M059J (cell line): ENCODE measurements at places on chromosomes 6 and 20. TPM values are rescaled to one million over a fixed set of nuclear protein-coding genes. Genes with fewer than 3 reads are reported as not detected.

GRCh38 chr20:31523361-31524283 lies 9.4 kb downstream of the HM13 start:
- no peak for DNase-seq

DNA sequence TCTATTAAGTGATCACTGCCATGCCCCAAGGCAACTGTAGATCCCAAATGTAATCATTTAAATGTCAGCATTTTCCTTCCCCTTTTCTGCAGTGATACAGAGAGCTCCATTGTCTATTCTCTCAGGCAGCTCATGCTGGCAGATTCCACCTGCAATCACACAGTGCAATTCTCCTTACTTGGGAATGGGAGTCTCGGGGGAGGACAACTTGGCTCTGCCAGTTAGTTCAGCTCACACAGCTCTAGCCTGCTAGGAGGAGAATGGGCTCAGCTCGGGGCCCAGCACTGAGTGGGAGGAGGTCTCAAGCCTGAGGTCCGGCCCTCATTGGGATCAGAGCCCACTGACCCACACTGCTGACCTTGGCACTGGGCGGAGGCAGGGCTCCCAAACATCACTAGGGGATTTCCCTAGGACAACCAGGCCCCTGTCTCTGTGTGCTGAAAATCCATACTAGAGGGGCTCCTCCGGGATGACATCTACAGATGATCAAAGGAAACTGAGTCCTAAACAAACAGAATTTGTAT lies 109.2 kb upstream of the ASF1A start:
- peak; percentile 32 for DNase-seq

BMP6 gene
- not detected in 2 replicates for total RNA-seq

DNA sequence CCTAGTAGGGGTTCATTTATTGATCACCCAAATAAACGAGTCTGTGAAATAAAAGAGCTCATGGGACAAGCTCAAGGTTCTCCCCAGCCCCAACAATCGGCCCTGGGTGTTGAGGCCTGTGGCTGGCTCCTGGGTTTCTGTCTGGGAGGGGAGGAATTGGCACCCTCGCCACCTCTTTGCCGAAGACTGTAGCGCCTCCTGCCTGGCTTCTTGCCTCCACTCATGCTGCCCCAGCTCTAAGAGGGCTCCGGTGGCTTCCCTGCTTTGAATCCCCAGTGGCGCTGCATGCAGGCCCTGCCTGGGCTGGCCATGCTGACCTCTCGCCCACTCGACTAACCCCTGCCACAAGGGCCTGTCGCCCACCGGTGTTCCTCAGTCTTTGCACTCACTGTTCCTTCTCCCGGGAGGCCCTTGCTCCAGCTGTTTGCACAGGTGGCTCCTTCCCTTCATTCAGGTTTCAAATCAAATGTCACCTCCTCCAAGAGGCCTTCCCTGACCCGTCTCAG lies 5.4 kb downstream of the MLN start:
- no peak for DNase-seq

GRCh38 chr20:4512891-4513550 lies 208.7 kb upstream of the PRND start:
- peak; percentile 100 for DNase-seq

GRCh38 chr20:56778765-56779195 lies 149.7 kb downstream of the TFAP2C start:
- peak; percentile 80 for DNase-seq

RNF182 gene
- 19.7 and 26.5 TPM in 2 replicates for total RNA-seq

RIPOR3 gene
- total RNA-seq, result 1.5 and 1.9 TPM in 2 replicates

- DNase-seq, result no peak
These were observed 503.6 kb downstream of the PTPRT start for GRCh38 chr20:42686057-42686456.

GRCh38 chr6:45483501-45483900 lies 105.8 kb upstream of the SUPT3H start:
- DNase-seq, result no peak

DNA sequence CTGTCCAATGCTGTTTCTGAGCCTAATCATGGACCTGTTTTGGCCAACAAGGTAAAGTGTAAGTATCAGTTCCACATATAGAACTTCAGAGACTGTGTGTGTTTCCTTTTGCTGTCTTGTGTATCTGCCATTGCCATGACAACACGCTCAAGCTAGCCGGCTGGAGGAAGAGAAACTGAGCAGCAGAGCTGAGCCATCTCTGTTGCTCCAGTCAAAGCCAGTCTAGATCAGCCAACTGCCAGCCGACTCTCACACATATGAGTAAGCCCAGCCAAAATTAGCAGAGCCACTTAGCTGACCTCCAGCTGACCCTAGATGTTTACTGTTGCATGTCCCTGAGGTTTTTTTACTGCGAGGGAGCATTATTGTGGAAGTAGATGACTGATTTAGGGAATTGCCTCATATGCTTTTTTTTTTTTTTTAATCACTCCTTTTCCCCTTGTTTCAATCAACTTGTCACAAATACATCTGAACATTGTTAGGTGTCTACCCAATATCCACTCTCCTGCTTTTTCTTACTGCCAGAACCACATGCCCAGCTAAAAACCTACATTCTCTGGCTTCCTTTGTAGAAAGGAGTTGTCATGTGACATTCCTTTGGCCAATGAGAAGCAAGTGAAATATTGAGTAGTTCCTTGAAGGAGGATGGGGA lies 304.3 kb upstream of the SUPT3H start:
- DNase-seq, result peak; percentile 99

- DNase-seq, result no peak
These were observed 74.9 kb downstream of the ZDHHC14 start for GRCh38 chr6:157455731-157456523.

GRCh38 chr6:30727920-30728553 lies 7.9 kb downstream of the TUBB start:
- peak; percentile 60 for DNase-seq

PRPH2 gene
- total RNA-seq, result not detected in 2 replicates

DNA sequence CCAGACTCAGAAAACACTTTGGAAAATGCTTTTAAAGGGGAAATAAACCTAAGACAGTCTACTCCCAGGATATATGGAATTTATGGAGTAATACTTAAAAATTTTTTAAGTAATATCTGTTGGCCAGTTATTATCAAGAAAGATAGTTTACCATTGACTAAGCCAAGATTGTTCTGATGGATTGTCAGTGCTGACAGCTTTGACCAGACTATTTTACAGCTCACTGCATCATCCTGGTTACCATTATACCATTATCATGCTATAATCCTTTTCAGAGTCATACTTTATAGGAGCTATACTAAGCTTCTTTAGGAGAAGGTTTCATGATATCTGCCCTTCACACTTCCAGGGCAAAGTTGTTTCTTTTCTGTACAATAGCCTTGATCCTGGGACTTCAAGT lies 16.5 kb downstream of the GTF2H5 start:
- peak; percentile 34 for DNase-seq

DNA sequence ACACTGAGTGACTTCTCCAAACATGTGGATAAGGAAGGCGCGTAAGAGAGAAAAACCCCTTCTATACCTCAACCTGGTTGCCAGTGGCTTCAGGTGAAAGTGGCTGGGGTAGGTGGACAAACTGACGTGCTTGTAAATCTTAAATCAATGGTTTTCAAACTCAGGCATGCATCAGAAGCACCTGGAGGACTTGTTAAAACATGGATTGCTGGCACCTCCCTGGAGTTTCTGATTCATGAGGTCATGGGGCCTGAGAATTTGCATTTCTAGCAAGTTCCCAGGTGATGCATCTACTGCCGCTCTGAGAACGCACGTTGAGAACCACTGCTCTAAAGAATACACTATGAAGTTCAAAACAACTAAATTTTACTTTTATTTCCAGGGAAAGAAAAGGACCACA lies 31.9 kb upstream of the TAB2 start:
- no peak for DNase-seq

GRCh38 chr6:124866040-124866439 lies 96.2 kb upstream of the RNF217 start:
- no peak for DNase-seq

ASIP gene
- total RNA-seq, result not detected in 2 replicates

GRCh38 chr20:38131588-38132121 lies 33.4 kb downstream of the TGM2 start:
- peak; percentile 94 for DNase-seq

CEP250 gene
- total RNA-seq, result 18.9 and 71.9 TPM in 2 replicates

SLC4A11 gene
- 0.54 and 1.2 TPM in 2 replicates for total RNA-seq

CCR6 gene
- 0.57 TPM in 1 of 2 replicates, not detected in the other for total RNA-seq

DNA sequence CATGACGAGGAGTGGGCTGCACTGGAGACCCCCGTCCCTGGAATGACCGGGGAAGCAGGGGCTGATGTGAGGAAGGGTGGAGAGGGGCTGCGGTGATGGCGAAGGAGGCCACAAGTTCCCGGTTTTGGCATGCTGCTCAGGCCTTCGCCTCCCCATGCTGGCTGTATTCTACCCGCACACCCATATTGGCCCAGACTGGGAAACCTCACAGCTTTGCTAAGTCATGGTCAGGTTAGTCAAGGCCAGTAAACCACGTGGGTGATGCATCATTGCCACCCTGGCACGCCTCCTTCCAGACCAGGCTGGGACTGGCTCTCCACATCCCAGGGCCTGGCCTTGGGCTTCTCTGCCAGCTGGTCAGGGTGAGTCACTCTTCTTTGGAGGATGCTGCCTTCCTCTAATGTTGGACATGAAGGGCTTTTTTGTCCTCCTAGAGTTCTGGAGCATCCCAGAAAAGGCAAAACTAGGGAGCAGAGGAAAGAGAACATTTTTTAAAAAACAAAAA lies 53.8 kb downstream of the PCNA start:
- peak; percentile 100 for DNase-seq

OPRL1 gene
- 0.59 TPM in 1 of 2 replicates, not detected in the other for total RNA-seq

DNA sequence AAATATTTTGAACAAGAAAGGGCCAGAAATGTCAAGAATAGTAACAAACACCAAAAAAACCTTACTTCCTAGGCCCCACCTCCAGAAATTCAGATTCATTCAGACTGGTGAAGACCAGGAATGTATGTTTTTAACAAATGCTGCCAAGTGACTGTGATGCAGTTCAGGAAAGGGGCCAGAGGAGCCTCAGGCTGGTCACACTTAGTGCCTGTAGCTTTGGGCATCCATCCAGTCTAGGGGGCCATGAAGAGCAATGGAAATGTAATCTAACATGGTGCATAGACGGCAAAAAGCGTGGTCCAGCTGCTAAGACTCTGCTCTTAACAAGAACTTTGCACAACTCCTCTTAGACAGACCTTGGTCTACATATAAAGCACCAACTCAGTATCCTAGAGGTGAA lies 7.1 kb downstream of the GJA1 start:
- peak; percentile 7 for DNase-seq

MYCT1 gene
- 0.32 and 0.37 TPM in 2 replicates for total RNA-seq

DNA sequence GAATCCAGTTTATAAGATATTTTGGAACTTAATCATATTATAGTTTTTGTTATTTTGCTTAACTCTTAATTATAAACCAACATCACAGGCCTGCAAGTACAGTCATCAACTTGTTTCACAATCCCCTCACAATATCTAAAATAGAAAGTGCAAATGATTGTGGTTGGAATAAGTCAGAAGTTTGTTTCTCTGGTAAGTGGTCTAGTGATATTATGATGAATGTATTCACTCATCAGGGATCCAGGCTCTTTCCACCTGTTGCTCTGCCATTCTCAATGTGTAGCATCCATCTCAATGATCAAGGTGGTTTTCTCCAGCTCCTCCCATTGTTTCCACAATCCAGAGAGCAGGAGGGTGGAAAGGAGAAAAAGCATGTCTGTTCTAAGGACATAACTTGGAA lies 54.2 kb downstream of the OPN5 start:
- peak; percentile 7 for DNase-seq

DNA sequence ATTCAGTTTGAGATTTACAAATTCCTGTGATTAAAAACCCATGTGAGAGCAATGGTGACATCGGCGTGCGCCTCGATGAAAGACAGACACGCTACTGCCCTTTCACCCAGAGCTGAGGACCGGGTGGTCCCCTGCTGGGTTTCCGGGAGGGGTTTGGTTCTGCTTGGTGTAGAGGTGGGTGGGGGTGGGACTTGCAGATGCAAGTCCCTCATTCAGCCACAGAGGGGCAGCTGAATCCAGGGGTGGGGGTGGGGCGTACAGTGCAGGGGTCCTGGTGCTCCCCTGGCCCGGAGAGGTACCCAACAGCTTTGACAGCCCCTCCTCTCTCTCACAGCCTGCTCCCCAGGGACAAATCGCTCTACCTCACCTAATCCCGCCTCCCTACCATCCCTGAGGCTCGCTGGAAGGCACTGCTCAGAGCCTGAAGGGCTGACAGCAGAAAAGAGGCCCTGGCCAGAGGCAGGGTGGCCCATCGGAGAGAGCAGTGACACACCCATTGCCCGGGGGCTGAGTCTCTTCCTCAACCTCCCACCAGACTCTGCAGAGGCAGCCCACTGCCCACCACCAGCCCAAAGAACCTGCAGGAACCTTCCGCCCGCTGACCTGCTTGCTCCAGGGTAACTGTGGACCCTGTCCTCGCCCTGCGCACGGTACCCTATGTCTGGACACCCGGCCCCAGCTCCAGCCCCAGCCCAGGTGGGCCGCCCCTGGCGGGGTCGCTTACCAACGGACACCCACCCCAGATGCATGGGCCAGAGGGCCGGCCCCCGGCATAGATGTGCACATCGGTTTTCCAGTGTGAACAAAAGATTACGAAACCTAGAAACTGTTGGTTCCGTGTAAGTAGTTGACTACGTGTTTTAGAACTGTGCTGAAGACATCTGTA lies 118.4 kb downstream of the JPH2 start:
- no peak for DNase-seq

GRCh38 chr6:37985355-37985754 lies 165.8 kb downstream of the ZFAND3 start:
- no peak for DNase-seq

DNA sequence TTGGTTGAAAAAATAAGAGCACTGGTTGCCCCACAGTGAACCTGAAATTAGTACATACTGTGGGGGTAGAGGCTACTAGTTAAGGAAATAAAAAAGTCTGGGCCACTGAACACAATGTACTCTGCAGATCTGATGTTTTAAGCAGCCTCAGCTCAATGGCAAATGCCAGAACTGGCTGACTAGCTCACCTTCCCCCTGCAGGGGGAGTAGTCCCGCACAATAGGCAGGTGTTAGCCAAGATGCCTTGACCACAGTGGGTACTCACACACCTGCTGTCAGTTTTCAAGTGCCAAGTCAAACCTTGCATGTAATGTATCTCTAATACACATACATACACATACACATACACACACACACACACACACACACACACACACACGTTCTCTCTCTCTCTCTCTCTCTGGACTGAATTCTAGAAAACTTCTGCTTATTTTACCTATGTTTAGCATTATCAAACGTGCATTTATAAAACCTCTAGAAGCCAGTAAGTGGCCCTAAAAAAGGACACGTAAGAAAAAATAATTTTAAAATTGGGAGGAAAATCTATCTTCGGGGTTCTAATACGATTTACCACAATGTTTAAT lies 36.1 kb downstream of the GMDS start:
- DNase-seq, result peak; percentile 57

DNA sequence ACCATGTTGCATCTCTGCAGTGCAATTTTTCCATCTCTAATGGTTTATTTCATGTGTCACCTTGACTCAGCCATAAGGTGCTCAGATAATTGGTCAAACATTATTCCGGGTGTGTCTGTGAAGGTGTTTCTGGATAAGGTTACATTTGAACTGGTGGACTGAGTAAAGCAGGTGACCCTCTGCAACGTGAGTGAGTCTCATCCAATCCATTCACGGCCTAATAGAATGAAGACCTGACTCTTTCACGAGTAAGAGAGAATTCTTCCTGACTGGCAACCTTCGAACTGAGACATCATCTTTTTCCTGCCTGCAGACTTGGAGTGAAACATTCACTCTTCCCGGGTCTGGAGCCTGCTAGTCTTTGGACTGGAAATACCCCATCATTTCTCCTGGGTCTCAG lies 77.1 kb upstream of the SLC22A23 start:
- no peak for DNase-seq
